ENCODE measurements at places on chromosomes 4 and X.

DNA sequence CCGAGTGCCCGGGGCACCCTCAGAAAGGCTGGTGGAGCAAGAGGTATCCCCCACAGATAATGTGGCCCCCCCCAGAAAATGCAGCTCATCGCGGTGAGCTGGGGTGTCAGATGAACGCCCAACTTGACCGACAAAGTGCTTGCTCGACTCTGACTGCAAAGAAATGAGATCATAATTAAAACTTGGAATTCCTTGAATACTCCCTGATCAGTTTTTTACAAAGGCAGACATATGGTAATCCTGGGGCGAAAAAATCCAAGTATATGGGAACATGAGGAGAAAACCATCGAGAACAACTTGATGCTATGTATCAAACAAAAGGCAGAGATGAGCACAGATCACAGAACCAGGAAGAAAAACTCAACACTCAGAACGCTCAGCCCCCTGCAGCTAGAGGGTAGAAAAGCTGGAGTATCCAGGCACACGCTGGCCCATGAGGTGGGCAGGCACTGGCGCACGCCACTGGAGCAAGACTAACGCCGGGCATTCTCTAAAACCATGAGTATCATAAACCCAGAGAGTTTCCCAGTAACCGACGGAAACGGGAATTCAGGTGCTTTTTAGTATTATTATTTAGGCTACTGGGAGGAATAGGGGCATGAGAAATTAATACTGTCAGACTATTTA is 127.3 kb downstream of the AFAP1 start:
- DNase-seq: no peak

DNA sequence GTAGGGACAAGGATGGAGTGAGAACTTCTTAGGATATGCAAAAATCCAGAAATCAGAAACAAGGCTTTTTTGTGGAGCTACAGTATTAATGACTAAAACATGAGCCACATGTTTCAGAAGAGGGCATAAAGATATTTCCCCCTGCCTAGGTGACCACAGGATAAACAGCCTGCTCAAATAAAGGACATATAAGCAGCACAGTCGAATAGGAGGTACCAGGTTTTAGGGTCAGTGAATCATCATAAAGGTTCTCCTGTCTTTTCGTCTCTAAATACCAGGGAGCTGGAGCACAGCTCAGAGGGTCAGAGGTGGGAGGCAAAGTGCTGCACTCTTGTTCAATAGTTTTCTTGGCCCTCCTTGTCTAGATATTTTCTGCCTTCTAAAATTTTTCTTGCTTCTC is 211.9 kb upstream of the HS3ST1 start:
- no peak for DNase-seq

GRCh38 chr4:11739992-11740391 is 311.3 kb upstream of the HS3ST1 start:
- no peak for DNase-seq

- DNase-seq: peak; percentile 41
Measured at GRCh38 chrX:154412468-154412867, 1.1 kb downstream of the TAFAZZIN start.
